Activated effector memory CD4-positive, alpha-beta T cell treated with Interleukin-2 at 50 U/mL for 16 hours (primary cell): ENCODE measurements at places on chromosomes 7 and 10.

DNA sequence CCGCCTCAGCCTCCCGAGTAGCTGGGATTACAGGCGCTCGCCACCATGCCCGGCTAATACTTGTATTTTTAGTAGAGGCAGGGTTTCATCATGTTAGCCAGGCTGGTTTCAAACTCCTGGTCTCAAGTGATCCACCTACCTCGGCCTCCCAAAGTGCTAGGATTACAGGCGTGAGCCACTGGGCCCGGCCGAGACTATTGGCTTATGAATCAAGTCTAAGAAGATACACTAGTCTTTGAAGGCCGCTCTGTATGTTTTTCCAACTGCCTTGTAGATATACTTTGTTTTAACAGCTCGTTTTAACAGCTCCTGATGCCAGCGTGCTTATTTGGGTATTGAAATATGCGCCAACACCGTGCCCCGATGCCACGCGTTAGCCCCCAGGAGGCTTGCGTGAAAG is 136.4 kb upstream of the SH2B2 start:
- DNase-seq: no peak

DNA sequence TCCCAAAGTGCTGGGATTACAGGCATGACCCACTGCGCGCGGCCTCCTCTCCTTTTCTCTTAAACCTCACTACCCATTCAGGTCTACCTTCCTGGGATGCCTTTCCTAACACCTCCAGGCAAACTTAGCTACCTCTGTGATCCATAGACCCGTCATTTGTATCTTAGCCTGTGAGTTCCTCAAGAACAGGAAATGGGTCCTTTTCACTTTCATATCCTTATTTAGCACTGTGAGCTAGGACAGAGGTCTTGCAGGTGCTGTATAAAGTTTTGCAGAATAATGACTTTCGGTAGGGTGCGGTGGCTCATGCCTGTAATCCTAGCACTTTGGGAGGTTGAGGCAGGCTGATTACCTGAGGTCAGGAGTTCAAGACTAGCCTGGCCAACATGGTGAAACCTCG is 215.7 kb downstream of the RELN start:
- DNase-seq: no peak

DNA sequence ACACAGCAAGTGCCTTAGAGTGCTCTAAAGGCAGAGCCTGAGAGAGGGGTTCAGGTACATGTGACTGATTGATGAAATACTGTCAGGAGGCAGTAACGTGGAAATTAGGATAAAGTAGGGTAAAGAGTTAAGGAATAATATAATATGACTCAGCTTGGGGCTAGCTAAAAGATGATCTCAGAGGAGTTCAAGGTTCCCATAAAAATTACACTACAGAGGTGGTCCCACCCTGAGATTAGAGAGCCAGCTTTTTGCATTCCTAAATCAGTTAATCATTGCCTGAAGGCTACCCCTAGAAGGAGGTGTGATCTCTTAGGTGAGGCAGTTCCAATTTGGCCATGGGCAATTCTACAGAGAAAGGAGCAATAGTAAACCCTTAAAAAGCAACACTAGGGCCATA is 5.8 kb downstream of the LIPJ start:
- DNase-seq: no peak

DNA sequence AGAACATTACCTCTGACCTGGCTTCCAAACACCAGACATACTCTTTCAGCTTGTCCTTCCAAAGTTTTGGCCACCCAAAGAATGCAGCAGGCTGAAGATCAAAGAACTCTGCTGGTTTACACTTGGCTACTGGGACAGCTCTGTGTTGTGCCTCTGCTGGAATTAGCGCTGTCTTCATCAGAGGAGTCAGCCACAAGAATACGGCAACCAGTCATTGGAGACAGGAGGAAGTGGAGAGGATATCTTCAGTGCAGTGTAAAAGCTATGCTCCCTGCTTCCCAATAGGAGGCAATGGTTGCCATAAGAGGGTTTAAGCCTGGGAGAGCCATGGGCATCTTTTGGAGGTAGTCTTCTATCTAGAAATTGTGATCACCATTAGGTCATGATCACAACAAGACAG is 126.7 kb upstream of the WNT16 start:
- no peak for DNase-seq

GRCh38 chr7:73742338-73742752 is 3.7 kb upstream of the ABHD11 start:
- no peak for DNase-seq

- DNase-seq: no peak
Observed at GRCh38 chr10:13399236-13399635, 51.1 kb upstream of the SEPHS1 start.

GRCh38 chr7:122791959-122792545 is 89.3 kb upstream of the RNF148 start:
- no peak for DNase-seq

DNA sequence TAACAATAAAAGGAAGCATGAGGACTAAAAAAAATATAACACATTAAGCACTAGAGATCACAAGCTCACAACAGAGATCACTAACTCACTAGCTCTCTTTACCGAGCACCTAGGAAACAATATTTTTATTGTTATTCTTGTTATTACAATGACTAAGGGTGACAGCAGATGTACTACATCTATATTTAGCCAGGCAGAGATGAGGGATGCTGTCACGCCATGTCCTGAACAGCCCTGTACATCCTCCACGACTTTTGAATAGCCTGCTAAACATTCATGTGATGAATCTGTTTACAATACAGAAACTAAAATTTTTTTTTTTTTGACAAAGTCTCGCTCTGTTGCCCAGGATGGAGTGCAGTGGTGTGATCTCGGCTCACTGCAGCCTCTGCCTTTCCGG is 22.7 kb downstream of the FAM133B start:
- DNase-seq: no peak

- no peak for DNase-seq
Observed at GRCh38 chr7:19587291-19587690, 121.5 kb downstream of the POLR1F start.

GRCh38 chr7:28433699-28434219 is 21.4 kb downstream of the CREB5 start:
- DNase-seq: no peak

DNA sequence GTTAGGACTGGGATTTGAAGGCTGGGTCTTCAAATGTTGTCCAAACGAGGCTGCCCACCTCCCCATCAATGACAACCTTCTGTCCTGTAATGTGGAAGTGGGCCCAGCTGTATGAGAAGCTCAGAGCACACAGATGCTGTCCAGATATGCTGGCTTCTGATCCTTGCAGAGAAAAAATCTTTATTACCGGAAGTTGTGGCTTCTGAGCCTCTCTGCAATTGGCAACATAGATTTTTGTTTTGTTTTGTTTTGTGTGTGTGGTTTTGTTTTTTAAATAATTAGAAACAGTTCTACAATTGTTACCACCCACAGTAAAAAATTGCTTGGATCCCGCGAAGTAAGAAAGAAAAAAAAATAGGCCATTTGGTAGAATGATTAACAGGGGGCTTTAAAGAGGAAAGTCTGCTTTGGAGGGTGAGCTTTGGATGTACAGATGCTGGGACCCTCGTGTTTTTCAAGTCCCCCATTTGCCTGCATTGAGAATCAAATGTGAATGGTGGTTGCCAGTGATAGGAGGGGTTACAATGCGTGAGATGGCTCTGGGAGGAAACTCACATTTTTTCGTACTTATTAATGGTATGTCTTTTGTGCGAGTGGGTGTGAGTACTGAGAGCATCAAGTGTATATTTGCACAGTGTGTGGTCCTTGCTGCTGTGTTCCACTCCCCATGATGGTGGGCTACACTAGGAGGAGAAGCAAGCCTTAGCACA is 153.2 kb downstream of the TCF7L2 start:
- no peak for DNase-seq

DNA sequence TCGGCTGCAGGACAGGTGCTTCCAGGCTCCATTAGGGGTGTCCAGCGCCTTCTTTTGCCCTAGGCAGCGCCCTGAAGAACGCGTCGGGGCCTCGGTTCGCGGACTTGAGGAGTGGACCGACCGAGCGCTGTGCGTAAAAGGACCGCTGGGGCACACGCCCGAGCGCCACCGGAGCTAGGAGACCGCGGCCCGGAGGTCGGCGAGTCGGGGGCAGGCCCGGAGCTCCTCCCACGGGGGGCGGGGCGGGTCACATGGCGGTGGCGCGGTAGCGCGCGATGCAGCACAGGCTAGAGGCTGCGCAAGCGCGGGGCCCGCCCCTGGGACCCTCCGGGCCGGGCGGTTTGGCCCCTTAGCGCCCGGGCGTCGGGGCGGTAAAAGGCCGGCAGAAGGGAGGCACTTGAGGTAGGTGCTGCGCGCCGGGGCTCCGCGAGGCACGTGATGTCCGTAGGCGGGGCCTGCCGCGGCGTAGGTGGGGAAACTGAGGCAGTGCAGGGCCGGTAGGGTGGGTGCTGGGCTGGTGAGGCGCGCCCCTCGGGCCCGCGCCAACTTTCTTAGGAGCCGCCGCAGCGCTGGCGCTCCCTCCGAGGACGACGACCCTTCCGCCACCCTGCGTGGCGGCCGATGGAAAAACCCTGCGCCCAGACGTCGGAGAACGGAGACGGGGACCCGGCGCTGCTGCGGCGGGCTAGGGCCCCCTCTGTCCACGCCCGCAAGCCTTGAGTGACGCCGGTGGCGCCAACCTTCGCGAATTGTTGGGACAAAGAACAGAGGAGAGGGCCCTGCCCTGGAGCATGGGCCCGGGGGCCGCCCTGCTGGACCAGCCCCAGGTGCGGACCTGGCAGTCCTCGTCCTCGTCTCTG is at the start of gene PRXL2A:
Gene PRXL2A (plus strand): TSS at position 310 of the 860 bp plus-strand sequence. CDS start 11,917 bp downstream, outside the sequence.
- peak; percentile 65 for DNase-seq

GRCh38 chr7:36763132-36763816 is 39.0 kb upstream of the AOAH start:
- no peak for DNase-seq

GRCh38 chr7:1742555-1743303 is 72.7 kb downstream of the ELFN1 start:
- DNase-seq: peak; percentile 25

GRCh38 chr10:124244256-124244877 is 151.0 kb upstream of the CHST15 start:
- DNase-seq: no peak

DNA sequence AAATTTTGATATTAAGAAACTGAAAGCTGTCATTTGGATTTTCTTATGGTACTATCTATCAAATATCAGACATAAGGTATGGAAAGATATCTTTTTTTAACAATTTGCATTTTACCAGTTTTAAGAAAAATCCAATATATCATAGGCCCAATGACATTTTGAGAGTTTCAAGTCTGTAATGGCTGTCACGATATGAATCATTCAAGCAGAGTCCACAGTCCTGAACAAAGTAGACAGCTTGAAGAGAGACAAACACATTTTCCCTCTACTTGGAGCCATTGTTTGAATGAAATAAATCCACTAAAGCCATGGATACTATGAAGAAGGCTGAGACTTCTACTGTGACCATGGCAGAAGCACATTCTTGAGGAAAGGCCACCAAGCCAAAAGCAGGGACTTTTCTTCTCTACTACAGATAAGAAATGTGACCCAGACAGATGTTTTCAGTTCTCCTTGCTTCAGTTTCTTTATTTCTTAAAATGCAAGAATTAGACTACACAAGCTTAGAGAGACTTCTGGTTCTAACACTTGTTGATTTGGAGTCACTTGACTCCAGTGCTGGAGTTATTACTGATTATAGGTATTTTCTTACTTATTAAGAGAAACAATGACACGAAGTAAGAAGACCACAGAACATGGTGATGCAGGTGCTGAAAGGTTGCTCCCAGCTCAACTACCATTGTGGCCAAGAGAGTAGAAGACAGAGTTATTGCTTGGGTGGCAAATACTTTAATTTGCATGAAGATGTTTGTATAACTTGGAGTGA is 429.1 kb downstream of the KIF20B start:
- DNase-seq: no peak

GRCh38 chr10:113867904-113868303 is 13.4 kb downstream of the NHLRC2 start:
- no peak for DNase-seq

DNA sequence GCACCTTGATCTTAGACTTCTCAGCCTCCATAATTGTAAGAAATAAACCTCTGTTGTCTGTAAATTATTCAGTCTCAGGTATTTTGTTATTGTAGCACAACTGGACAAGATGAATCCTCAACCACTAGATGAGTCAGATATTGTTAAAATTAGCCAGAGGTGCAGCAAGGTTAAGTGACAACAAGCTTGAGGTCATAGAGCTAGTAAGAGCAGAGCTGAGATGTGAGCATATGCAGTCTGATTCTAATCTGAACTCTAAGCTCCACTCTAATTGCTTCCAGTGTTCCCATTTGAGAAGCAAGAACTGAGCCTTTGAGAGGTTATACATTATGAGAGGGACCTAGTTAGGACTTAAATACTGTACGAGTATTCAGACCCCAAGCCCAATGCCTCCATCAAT is 93.1 kb downstream of the FZD1 start:
- DNase-seq: no peak

DNA sequence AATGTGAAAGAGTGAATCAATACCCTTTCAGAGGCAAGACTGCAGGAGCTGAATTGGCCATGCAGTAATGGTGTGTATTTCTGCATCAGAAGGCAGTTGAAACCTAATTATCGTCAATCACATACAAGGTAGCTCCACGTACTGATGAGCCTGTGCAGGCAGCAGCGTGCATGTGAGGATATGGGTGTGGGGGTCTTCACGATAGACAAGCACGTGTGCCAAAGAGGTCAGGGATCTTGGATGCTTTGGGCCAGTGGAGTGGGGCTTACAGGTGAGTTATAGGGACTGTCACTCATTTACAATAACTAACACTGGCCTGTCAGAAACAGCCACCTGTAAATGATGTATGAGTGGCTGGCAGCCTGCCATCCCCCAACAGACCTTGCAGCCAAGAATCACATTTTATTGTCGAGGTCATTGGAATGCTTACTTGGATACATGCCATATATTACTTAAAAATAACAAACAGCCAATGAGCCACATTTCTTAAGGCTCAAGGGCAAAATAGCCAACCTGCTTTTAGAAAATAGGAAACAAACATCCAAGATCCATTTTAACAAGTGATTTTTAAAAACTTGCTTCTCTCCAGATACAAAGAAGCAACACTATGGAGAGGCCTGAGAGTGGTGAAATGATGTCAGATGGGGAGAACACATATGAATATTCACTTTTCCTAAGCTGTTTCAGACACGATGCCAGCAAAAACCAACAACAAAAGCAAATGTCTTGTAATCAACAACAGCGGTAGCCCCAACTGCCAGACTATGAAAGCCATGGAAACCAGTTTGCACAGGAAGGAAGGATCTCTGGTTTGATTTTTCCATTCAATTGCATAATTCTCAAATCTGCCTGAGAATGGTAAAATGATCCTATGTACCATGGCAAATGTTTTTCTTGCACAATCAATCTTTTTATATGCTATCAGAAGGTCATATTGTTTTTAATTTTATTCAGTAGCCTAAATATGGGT is 210.7 kb downstream of the SKAP2 start:
- DNase-seq: no peak

GRCh38 chr7:7519528-7519927 is 16.1 kb downstream of the COL28A1 start:
- no peak for DNase-seq

GRCh38 chr7:134302120-134302519 is 14.6 kb downstream of the SLC35B4 start:
- no peak for DNase-seq

GRCh38 chr10:100738055-100738827 is 7.1 kb upstream of the PAX2 start:
- no peak for DNase-seq

DNA sequence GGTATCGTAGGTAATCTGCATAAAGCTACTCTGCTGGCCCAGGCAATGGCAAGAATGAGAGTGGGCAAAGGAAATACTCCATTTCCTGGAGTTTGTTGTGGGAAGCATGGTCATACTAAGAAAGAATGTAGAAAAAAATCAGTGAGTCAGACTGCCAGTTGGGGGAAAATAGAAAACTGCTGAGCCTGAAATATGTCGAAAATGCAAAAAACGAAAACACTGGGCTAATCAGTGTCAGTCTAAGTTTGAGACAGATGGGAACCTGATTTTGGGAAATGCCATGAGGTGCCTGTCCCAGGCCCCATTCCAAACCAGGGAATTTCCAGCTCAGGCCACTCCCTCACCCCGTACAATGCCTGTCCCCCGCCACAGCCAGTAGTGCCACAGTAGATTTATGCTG is 150.0 kb downstream of the ZNF33B start:
- no peak for DNase-seq
